Stimulated activated CD8-positive, alpha-beta memory T cell treated with anti-CD3 and anti-CD28 coated beads, Interleukin-2, amount 100 ng/mL, for 1 hour (primary cell): ENCODE measurements at places on chromosomes 11 and 22.

- DNase-seq: no peak
Measured at GRCh38 chr11:93921695-93922468, 71.5 kb upstream of the VSTM5 start.

- no peak for DNase-seq
Measured at GRCh38 chr11:20617346-20618005, 18.1 kb downstream of the SLC6A5 start.

DNA sequence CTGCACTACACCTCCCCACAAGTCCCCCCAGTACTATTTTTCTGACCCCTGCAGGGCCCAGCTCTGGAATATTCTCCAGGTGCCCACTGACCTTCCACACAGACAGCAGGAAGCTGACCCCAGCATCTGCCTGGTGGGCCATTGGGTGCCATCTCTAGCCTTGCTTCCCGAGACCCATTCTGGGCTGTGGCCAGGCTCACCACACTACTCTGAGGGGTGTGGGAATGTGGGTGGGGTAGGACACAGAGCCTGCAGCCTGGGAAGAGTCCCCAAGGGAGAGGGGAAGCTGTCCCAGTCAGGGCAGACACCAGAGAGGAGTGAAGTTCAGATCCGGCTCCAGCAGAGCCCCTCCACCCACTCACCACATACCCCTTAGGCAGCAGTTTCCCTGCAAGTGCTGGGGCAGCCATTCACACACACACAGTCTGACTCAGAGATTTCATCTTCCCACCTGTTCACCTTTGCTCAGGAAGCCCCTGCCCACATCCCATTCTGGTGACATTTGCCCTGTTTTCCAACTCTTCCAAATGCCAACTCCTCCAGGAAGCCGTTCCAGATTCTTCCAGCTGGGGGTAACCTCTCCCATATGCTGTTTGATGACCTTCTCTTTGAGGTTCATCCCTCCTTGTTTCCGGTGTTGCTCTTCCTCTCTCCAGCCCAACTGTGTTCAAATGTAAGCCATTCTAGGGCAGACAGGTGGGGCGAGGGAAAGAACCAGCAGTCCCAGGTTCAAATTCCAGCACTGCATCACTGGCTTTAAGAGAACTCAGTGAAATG, 1.9 kb downstream of the SLCO2B1 start:
- no peak for DNase-seq

- no peak for DNase-seq
Measured at GRCh38 chr11:126024123-126024522, 38.5 kb downstream of the CDON start.

GRCh38 chr11:27331981-27332380, 31.0 kb downstream of the CCDC34 start:
- no peak for DNase-seq

DNA sequence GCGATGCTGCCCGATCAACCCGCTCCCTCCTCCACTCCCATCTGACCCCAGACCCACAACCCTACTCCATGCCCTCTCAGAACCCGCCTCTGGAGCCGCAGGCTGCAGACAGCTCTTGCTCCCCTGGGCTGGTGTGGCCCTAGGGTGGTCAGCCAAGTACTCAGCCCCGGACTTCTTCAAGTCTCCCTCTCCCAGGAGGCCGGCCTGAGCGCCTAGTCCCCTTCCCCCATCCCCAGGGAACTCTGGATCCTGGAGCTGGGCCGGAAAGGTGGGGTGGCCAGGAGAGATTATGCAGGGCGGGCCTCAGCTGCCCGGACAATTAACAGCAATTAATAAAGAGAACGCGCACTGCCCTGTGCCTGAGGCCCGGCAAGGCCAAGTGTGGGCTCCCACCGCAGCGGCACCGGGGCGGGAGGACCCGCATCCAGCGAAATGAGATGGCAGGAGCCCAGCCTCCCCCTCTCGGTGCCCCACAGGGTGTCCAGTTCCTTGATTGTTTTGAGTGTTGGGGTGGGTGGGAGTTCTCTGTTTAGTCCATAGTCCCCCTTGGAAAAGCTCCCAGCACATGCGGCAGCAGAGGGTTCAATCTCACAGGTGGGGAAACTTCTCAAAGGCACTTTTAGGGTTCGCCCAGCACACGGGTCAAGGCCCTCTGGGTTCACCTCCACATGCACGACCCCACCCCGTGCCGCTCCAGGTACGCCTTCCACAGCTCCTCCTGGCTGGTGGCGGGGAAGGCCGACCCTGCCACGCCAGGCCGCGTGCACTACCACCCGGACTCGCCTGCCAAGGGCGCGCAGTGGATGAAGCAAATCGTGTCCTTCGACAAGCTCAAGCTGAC, 3.1 kb downstream of the TBX1 start:
- no peak for DNase-seq

GRCh38 chr11:131640320-131640719, 269.9 kb downstream of the NTM start:
- no peak for DNase-seq

DNA sequence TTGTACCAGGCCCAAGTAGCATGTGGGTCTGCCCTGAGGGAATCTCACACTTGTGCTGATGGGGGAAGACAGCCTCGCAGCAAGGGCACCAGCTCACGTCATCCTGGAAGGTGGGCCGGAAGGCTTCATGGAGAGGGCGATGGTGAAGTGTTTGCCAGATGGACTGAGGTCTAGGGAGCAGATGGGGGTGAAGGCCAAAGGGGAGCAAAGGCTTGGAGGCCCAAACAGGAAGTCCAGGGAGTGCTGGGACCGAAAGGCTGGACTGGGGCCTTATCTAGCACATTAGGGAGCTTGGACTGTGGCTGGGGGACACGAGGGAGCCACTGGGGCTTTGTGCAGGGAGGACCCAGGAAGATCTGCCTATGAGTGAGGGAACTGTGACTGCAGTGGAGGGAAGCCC, 1.2 kb upstream of the TNFRSF13C start:
- no peak for DNase-seq

DNA sequence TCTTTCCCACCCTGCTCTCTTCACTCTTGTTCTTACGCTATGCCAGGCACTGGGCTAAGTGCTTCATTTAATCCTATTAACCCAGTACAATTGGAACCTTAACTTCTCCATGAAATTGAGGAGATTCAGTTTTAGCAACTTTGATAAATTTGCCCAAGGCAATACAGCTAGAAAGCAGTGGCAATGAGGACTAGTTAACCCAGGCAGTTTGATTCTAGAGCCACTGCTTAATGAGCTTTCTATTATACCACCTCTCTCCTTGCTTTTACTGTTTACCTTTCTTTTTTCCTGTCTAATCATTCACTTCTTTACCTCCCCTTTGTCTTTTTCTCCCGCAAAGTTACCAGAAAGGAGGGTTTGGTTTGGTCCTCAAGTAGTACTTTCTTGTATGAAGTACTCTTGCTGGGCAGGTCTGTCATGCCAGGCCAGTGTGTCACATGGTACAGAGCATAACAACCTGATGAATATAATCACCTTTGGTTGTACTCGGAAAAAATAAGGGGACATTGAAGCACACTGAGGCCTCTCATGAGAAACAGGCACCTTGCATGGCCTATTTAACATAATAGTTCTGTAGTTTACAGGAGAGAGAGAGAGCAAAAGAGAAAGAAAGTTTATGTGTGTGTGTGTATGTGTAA, 70.6 kb downstream of the PDHX start:
- DNase-seq: no peak

DNA sequence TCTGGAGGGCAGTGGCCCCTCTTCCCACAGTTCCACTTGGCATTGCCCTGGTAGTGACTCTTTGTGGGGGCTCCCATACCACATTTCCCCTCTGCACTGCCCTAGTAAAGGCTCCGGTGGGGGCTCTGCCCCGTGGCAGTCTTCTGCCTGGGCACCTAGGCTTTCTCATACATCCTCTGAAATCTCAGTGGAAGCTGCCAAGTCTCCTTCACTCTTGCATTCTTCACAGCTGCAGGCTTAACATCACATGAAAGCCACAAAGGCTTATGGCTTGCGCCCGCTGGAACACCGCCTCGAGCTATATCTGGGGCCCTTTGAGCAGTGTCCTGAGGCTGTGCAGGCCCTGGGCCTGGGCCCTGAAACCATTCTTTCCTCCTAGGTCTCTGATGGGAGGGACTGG, 25.3 kb downstream of the PLEKHB1 start:
- DNase-seq: no peak

- DNase-seq: no peak
Measured at GRCh38 chr11:33323421-33323820, 66.2 kb downstream of the HIPK3 start.
